ENCODE measurements at places on chromosomes 4 and X.

GRCh38 chr4:174815282-174815681 lies 13.8 kb downstream of the GLRA3 start:
- DNase-seq = no peak

- no peak for DNase-seq
These were observed 6.2 kb downstream of the PPP1R2C start for GRCh38 chrX:42771506-42772335.

DNA sequence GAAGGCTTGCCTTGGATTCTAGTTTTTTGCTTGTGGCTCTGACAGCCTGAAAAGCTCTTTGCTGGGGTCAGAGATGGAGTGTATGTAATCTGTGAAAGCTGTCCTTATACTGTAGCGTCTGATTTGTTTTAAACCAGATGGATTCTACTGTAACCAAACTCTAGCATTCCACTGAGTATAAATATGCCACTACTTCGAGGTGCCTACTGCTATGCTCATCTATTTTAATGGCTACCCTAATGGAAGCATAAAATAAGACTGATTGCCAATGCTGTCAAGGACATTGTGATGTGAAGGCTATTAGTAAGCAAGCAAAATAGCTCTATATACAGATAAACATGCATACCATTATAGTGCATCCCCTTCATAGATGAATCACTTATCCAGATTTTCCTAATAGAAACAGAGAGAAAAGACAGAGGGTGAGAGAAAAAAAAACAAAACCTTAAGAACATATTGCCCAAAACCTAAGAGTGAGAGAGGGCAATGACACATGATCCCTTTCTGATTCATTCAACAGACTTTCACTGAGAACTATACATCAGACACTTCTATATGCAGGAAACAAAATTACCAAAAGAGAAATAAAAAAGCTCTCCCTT lies 1025.8 kb upstream of the LCORL start:
- DNase-seq = no peak

DNA sequence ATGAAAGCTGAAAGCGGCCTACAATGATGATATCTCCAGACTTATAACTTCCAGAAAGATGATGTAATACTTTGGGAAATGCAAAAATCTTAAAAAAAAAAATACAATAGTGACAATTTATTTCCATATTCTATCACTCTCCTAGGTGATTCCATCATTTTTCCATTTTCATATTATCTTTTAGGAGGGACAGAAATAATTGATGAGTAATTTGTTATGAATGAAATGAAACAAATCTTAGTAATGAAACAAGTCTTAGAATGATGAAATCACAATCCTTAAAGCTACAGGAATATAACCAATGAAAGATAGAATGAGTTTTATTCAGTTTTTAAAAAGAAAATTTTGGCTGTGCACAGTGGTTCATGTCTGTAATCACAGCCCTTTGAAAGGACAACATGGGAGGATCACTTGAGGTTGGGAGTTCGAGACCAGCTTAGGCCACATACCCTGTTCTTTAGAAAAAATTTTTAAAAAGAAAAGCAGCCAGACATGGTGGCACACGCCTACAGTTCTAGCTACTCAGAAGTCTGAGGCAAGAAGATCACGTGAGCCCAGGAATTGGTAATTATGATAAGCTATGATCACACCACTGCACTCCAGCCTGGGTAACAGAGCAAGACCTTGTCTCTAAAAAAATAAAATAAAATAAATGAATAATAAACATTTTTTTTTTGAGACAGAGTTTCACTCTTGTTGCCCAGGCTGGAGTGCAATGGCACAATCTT lies 21.7 kb downstream of the CLOCK start:
- no peak for DNase-seq

GRCh38 chr4:132101526-132101925 lies 1047.6 kb upstream of the PCDH10 start:
- DNase-seq = no peak

DNA sequence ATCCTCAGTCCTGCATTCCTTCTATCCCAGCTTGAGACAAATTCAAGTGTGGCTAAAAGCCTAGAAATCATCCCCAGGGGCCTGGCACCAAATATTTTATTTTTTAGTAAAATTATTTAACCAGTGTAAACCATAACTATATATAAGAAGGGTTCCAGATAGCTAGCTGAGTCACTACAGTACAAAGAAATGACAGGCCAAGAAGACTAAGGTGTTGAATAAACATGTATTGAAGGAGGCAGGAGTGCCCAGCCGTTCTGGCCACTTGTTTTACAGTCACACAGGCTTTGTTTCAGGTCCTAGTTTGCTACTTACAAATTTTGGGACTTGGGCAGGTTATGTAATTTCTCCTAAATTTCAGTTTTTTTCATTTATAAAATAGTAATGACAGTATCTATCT lies 225.9 kb upstream of the PITX2 start:
- DNase-seq = no peak

- DNase-seq = no peak
These were observed 385.6 kb downstream of the PRDM5 start for GRCh38 chr4:120536884-120537283.

- no peak for DNase-seq
These were observed 40.6 kb downstream of the RAB33A start for GRCh38 chrX:130212371-130212770.

DNA sequence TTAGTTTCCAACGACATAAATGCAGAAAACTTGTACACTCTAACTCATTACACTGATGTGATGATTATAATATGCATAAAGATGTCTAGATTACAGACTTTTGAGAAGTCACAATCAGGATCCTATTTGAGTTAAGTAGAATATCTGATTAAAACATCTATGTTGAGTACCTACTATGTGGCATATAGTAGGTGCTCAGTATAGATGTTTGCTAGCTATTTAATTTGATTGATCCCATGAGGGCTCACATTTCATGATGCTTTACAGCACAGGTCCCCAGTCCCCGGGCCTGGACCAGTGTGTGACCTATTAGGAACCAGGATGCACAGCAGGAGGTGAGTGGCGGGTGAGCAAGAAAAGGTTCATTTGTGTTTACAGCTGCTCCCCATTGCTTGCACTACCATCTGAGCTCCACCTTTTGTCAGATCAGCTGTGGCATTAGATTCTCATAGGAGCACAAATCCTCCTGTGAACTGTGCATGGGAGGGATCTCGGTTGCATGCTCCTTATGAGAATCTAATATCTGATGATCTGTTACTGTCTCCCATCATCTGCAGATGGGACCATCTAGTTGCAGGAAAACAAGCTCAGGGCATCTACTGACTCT lies 33.0 kb upstream of the CXCL8 start:
- DNase-seq = no peak

DNA sequence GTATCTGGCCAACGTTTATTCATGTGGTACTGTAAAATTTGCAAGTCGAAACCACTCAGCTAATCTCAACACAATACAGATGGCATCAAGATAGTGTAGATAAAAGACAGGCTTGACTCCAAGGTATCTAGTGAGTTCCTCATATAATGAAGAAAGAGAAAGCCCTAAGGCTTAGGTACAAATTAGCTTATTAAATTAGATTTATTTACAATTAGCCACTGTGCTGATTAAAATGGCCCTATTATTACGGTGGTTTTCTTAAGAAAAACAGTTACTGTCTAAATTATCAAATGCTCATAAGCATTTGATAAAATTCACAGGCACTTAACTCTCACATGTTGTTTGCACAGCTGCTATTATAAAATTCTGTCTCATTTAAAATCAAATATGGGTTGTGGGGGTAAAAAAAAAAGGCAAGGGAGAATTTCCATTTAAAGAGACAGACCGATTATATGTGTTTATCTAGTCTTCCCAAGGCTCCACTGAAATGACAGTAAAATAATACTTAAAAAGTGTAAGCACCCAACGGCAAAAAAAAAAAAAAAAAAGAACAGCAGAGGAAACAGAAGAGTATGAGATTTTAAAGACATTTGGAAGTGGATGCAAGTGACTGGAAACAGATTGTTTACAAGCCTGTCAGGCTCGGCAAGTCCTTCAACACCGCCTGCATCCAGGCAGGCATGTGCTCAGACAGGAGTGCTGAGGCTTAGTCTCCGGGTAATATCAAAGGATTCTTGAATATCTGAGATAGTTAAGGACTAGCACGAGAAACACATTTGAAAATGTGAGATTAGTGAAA lies 55.1 kb downstream of the FAM13A start:
- no peak for DNase-seq

GRCh38 chr4:155342142-155342541 lies 34.6 kb downstream of the MAP9 start:
- no peak for DNase-seq

- peak; percentile 9 for DNase-seq
These were observed 108.3 kb downstream of the AFAP1 start for GRCh38 chr4:7831330-7831729.

DNA sequence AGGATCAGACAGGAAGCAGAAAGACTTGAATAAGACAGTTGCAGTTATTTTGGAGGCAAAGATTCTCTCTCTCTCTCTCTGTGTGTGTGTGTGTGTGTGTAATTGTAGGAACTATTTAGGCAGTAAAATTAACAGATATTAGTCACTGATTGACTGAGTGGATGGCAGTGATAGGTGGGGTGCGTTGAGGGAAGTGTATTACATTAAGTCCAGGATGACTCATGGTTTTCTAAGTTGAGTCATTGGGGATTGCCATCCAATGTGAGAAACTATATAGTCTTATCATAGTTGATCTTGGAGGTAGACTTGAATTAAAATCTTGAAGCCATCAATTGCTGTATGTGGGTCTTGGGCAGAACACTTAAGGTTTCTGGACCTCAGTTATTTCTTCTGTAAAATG lies 75.4 kb downstream of the AR start:
- no peak for DNase-seq

GRCh38 chr4:141180991-141181761 lies 39.5 kb upstream of the ZNF330 start:
- DNase-seq = no peak

DNA sequence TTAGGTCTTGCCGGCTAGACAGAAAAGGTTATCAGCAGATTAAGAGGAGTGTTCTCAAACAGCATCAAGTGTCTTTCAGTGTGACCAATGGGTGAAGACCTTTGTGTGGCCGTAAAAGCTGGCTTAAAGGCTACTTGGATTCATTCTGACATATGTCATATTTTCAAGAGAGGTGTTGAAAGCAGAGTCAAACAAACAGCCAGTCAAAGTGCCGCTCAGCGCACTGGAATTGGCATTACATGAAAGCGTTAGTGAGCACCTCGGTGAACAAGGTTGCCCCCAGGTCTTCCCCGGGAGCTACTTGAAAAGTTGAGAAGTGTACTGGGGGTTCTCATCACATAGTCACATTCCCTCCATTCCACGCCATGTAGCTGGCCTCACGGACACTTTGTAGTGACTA lies 148.9 kb downstream of the SOX3 start:
- DNase-seq = no peak

DNA sequence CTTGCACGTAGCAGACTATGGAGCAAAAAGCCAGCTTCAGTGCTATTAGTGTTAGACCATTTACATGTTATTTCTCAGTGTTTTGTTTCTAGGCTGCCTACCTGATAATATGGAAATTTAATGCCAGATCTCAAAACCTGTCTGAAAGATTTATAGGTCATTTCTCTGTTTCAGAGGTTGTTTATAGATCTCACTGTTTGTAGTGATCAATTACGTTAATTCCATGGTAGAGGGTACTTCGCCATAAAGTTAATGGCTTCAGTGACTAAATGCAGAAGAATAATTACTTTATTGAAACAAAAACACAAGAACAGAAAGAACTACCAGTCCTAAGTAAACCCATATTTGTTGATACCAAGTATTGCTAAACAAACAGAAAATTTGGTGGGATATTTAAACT lies 420.8 kb downstream of the ARHGAP24 start:
- DNase-seq = no peak
